ENCODE measurements at places on chromosomes 4 and X.

DNA sequence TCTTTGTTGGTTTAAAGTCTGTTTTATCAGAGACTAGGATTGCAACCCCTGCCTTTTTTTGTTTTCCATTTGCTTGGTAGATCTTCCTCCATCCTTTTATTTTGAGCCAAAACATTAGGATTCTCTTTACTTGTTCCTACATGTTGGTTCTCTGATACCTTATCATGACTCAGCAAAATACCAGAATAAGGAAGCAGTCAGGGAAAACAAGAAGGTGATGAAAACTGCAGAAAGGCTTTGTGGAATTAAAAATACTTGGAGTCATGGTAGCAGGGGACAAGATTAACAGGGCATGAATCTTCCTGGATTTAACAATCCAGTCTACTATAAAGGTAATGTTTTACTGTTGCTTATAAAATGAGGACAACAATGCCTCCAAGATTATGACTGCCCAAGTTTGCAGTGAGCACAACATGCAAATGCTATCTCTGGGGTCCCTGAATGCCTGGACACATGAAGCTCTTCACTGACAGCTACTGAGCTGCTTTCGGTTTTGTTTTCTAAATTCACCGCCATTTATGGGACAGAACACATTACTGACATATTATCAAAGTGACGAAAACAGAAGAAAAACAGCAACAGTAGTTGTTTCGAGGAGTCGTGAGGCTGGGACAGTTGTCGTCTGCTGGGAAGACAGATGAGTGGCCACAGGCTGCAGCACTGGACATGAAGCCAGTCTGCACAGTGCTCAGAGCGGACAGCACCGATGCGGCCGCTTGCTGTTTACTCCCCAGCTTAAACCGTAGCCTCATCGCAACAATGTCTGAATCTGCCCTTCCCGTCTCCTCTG lies 174.5 kb upstream of the DKK2 start:
- DNase-seq, result no peak

GRCh38 chr4:120331486-120332370 lies 265.1 kb upstream of the MAD2L1 start:
- DNase-seq, result no peak

DNA sequence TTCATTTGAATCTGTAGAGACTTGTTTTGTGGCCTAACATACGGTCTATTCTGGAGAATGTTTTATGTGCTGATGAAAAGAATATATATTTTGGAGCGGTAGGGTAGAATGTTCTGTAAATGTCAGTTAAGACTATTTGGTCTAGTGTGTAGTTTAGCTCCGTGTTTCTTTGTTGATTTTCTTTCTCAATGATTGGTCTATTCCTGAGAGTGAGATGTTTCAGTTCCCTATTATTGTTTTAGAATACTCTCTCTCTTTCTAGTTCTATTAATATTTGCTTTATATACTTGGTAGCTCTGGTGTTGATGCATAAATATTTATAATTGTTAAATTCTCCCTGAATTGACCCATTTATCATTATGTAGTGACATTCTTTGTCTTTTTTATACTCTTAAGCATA lies 236.5 kb downstream of the GLUD2 start:
- DNase-seq, result no peak

- DNase-seq, result no peak
These were observed 233.6 kb downstream of the EVC2 start for GRCh38 chr4:5474756-5475155.

GRCh38 chrX:118174516-118175098 lies 58.0 kb upstream of the KLHL13 start:
- no peak for DNase-seq

DNA sequence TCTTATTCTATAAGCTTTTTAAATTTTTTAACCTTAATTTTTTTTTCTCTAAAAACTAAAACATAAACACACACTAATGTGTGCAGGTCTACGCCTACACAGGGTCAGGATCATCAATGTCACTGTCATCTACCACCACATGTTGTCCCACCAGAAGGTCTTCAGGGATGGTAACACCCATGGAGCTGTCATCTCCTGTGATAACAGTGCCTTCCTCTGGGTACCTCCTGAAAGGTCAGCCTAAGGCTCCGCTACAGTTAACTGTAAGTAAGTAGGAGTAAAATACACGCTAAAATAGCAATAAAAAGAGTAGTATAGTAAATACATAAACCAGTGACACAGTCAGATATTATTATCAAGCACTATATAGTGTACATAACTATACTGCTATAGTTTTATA lies 45.9 kb upstream of the GPRIN3 start:
- no peak for DNase-seq

DNA sequence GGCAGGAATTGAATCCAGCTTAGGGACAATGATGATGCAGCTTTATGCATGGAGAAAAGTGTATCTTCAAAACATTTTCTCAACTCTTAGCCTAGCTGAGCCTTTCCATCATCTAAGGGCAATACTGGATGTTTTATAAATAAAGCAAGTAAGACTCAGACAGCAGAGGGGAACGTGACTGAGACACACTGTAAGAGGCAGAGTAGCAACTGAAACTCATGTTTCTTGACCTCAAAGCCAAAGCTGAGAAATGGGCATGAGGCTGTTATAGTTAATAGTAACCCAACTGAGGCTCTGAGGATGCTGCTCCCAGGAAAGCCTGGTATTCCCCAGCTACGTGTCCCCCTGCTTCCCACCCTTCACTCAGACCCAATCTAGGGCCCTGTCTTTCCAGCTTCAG lies 44.6 kb downstream of the ARHGEF9 start:
- no peak for DNase-seq

- DNase-seq, result no peak
These were observed 121.0 kb downstream of the PPA2 start for GRCh38 chr4:105352826-105353225.

DNA sequence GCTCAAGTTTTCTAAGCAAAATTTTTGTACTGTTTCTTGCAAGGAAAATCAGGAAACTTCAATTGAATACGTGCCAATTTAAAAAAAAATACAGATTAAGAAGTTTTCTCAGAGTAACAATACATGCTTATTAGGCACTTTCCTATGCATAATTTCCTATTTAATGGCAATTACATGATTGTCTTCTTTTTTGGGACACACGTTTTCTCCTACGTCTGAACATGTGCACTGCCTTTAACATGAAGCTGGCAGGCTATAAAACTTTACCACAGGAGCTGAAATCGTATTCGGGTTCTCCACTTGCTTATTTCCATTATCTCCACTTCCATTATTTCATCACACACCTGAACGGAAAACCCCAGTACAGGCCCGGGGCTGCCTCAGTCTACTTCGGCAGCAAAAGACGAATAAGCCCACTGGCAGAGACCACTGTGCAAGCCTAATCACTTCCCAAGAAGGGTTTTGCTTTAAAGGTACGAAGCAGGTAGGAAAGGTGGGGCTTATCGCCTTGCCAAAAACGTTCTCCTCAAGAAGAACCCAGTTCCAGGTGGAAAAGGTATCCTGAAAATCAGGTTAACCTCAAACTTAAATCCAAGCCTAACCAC lies 575 bp downstream of the RCHY1 start:
- DNase-seq, result no peak

GRCh38 chr4:25290490-25291067 lies 22.0 kb upstream of the ZCCHC4 start:
- DNase-seq, result no peak

GRCh38 chr4:8280876-8281440 lies 11.4 kb downstream of the HTRA3 start:
- no peak for DNase-seq

DNA sequence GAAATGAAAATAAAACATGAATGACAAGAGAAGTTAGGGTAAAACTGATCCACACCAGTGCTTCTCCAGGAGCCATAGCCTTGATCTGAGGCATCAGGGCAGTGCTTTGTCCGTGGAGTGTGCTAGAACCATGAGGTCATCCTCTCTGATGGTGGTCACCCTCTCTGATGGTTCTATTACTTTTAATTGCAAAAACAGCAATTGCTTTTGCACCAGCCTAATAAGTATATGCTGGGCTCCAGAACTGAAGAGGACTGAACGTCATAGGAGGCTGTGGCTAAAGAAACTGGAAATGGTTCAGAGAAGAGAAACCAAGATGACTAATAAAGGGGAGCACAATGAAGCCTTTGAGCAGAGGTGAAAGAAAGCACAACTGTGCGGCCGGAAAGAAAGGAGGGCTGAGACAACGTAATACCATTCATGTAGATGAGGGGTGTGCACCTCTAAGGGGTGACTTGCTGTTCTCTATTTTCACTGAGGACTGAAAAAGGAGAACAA lies 17.0 kb upstream of the TMEM154 start:
- DNase-seq, result peak; percentile 22

DNA sequence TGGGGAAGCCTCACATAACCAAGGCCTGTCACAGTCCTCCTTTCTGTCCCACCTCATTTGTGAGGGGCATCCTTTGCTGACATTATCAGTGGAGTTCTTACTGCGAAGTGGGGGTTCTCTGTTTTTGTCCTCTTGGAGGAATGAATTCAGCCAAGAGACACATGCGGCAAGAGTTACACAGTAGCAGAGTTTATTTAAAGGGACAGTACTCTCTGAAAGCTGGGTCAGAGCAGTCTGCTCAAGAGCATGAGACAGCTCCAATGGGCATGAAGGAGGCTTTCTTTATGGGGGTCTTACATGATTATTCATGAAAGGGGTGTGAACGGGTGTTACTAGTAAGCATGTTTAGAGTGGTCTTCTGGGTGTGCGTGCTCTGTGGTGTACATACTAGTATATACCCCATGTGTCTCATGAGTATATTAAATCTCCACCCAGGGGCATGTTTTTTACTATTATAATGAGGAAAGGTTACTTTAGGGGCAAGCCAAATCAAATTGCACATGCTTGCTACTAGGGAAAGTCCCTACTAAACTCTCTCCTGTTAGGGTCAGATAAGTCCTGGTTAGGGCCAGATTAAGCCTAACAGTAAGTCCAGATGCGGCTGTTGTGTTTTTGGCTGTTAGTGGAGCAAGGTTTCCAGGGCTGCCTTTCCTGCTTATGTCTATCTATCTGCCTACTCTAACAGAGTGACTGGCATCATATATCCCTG lies 19.8 kb upstream of the LGI2 start:
- DNase-seq, result no peak

GRCh38 chrX:47145395-47146120 lies 537 bp downstream of the RBM10 start:
- no peak for DNase-seq

- no peak for DNase-seq
These were observed at the start of gene SHROOM4 for GRCh38 chrX:50813843-50814661. Gene SHROOM4 (minus strand): TSS chrX:50814194. CDS start chrX:50814018, 176 bp downstream.

DNA sequence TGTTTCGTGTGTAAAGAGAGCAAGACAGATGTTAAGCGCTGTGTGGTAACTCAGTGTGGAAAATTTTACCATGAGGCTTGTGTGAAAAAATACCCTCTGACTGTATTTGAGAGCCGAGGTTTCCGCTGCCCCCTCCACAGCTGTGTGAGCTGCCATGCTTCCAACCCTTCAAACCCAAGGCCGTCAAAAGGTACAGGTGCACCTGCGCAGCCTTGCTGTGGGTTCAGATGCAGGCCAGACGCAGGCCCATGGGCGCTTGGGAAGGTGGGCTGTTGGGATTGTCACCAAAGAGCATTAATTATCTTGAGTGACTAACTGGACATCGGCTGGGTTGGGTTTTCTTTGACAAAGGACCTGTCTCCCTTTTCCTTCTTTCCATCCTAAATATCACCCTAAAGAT lies 55.4 kb downstream of the NELFA start:
- DNase-seq, result no peak

- no peak for DNase-seq
These were observed 30.6 kb downstream of the SETD7 start for GRCh38 chr4:139525414-139525813.

GRCh38 chrX:7115557-7115956 lies 32.0 kb upstream of the STS start:
- no peak for DNase-seq

DNA sequence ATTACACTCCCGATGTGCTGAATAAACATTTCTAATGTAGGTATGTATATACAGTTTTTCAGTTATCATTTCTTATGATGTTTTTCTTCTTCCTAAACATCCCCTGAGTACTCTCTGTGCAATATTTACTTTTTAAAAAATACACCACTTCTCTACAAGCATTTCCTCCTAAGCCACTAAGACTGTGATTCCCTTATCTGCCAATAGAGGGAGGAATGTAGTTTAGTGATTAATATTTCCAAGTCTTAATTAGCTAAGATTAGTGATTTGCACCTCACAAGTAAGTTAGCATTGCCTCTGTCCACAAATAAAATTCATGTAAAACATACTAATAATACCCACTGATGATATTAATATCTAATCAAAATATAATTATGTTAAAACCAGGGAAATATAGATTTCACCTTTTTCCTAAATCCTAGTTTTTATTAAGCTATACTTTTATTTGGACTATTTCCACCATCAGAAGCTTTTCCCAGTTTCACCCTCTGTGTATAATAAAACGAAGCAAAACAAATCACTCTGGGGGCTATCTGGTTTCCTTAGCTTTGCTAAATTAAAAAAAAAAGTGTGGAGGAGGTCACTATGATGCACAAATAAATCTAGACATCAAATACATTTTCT lies 909.1 kb downstream of the FAT4 start:
- DNase-seq, result no peak
